ENCODE measurements at places on chromosomes 7 and 10.

- no peak for DNase-seq
These were observed 108.2 kb downstream of the PFKFB3 start for GRCh38 chr10:6310977-6311376.

DNA sequence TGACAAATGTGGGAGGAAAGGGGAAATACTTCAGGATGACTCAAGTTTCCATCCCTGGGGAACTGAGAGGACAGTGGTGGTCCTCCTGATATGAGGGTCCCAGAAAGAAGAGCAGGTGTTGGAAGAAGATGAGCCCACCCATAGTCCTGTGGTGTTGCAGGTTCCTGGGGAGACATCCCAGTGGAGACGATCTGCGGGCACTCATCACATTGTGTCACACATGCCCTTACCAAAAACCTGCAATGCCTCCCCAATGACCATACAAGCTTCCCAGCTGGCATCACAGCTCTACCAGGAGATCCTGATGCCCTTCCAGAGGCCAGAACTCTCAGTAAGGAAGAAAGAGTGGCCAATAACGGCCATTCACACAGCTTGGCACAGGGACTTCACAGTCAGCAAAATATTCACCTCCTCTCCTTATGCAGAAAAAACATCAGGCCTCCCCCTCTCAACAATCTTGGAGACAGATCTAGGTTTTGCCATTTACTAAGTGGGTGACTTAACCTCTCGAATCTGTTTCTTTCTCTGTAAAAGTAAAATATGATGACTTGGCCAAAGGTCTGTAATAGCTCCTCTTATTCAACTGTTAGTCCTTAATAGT lies 9.0 kb downstream of the PUS7 start:
- no peak for DNase-seq

DNA sequence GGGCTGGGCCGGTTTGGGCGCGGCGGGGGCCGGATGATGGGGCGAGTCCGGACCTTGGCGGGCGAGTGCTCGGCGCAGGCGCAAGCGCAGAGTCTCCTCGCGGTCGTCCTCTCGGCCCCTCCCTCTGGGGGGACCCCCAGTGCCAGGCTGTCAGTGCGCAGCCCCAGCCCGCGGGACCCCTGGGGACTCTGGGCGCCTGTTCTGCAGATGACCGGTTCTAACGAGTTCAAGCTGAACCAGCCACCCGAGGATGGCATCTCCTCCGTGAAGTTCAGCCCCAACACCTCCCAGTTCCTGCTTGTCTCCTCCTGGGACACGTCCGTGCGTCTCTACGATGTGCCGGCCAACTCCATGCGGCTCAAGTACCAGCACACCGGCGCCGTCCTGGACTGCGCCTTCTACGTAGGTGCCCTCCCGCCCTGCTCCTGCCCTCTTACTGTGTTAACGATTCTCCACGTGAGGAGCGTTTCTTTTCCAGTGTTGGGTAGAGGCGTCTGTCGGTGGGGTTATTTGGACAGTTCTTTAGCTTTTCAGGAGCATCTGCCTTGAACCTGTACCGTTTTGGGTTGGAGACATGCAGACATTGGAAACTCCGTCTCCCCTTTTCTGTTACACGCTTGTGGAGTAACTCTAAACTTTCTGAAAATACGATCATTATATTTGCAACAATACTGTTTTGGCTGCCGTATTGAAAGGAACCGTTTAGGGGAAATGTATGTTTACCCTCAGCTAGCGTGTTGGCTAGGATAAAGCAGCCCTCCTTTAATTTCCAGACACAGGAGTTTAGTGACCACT lies 706 bp downstream of the BUB3 start:
- peak; percentile 54 for DNase-seq

DNA sequence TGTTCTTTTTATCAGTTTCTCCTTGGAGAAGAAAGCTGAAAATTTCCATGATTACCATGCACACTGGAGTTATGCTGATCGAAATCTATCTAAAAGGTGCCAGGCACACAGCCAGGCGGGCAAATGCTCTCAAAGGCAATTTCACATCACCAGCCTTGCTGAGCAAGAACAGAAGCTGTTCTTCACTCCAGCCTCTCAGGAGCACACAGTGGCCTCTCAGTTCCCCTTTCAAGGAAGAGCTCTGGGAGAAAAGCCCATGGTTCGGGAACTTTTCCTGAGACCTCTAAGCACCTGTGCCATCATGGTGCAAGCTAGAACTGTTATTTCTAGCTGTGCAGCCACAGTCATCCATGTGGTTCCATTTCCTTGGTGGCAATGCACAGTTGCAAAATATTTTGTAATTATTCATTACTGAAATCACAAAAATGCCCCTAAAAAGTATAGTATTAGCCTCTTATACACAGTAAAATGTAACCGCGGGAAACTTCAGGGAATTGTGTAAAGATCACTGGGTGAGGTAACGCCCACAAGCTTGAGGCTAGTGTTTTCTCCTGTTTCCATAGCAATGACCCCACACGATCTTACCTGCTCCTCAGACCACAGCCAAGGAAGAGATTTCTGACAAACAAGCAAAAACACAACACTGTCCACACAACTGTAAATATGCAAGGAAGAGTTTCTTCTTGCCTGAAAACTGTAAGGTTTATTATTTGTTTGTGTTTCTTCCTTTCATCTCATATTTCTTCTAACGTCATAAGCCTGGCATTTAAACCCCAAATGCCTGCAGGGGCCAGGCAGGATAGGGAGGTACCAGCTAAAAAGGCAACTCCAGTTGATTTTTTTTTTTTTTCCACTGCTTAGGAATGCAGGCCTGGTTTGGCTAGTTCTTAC lies 121.2 kb downstream of the FAM107B start:
- DNase-seq = peak; percentile 86

- no peak for DNase-seq
These were observed 141.1 kb downstream of the CCSER2 start for GRCh38 chr10:84469470-84469869.

GRCh38 chr7:13290975-13291374 lies 603.5 kb downstream of the ARL4A start:
- DNase-seq = no peak

DNA sequence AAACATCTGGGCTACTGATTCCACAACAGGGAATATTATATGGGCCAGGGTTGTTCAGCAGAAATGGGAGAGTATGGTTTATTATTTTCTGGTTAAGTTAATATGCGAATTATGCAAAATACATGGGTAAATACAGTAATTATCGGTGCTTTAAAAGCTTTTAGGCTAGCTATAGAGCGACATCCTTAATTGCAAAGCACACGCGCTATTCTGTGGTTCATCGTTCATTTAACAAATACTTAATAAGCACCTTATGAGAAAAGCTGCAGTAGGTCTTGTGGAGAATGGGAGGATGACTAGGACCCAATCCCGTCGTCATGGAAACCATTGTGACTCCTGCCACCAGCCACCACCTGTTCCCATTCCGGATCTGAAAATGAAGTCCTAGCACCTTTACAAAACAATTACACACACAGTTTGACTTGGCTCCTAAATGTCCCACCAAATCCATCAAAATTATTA lies 623 bp upstream of the CEP41 start:
- DNase-seq = peak; percentile 36

- peak; percentile 27 for DNase-seq
These were observed 63.1 kb upstream of the STEAP1B start for GRCh38 chr7:22563032-22563501.

DNA sequence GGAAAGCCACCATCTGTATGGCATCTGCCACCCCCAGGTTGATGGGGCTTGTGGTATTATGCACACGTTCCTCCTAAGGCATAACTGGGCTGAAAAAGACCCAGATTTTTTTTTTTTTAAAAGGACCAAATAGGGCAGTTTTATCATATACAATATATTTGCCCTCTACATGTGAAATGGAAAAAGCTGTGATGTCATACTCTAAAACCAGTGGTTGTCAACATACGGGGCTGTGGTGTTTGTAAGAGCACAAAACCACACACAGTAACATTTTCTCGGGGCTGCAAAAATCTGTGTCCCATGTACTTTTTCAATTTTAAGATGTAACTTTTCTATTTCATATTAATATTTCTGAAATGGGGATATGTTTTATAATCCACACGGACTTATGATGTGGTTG lies 34.9 kb downstream of the FAM171A1 start:
- no peak for DNase-seq

- DNase-seq = no peak
These were observed 69.8 kb upstream of the KCTD7 start for GRCh38 chr7:66558660-66559465.

- peak; percentile 89 for DNase-seq
These were observed 269.6 kb downstream of the RPS24 start for GRCh38 chr10:78302989-78303854.
